ENCODE measurements at places on chromosomes 1 and 21.

DNA sequence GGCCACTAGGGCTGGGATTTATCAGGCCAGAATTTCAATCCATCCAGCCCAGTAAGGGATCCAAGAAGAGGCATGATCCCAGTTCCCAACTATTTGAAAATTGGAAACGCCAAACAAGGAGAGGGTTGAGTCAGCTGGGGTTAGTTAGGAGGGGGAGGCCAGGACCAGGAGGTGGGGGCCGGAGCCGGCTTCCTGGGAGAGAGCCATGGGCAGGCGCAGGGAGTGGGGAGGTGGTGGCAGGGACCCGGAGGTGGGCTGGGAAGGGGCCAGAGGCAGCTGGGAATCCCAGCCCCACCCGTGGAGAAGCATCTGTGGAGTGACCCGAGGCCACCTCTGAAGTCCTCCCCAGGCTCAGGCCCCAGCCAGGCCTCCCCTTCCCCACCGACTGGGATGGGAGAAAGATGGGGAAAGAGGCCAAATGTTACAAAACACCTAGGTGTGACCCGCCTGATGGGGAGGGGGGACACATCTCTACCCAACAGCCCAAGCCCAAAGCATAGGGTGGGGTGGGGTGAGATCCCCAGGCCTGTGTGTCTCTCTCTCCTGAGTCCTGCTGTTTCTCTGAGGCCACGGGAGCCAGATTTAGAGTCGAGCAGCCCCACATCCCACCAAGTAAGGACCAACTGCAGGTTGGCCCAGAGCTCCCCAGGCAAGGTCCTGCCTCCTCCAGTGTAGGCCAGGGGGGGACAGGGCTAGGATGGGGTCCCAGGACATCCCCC, 10.1 kb downstream of the HSPG2 start:
- DNase-seq = no peak

DNA sequence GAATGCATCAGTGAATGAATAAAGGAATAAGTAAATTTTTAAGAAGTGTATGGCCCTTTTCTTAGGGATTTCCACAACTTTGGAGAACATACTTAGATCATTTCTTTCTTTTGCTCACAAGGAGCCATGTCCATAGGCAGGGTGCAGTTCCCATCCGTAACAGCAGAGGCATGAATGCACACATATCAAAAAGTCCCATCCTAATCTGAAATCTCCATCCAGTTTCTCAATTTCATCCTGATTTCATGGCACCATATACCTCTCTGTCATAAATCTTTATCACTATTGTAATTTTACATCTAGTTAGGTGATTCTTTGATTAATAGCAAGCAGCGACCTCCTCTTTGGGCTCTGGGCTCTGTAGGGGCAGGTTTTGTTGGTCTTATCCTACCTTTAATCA, 359.2 kb downstream of the RRAGC start:
- no peak for DNase-seq

DNA sequence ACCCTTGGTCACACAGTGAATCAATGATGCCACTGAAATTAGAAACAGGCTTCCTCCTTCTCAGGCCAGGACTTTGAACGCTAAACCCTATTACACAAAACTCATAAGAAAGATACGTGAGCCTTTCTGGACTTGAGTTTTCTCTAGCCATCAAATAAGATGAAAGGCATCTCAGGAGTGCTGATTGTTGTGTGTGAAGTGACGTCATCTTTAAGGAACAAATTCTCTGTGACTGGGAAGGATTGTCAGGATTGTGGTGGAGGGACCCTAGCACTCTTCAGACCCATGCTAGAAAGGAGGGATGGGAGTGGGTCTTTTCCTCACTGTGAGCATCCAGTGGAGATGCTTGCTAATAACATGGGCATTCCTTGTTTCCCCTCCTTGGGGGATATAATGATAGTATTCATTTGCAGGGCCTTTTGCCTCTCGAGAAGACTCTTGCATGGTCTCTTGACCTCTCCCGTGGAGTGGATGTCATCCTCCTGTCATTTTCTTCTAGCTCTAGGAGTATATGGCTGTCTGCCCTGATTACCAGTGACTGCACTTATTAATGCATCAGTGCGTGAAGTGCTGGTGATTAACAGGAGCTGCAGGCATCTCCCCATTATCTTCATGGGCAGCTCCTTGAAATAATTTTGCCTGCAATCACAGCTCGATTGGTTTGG, 39.9 kb downstream of the SPATA46 start:
- no peak for DNase-seq

GRCh38 chr1:20555025-20555757, 2.8 kb downstream of the FAM43B start:
- no peak for DNase-seq

DNA sequence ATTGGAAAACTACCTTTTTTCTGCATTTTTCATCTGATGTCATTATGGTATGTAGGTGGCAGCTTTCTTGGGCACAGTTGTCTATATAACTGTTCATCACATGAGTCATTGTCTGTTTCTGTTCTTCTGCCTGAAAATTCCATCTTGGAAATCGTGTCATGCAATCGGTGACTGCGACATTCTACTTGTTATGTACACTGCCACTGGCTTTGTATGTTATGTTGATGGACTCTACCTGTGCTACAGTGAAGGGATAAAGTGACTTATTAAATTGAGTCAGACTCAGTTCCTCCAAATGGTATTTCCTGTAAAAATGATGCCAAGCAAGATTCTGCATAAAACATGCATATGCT, 8.6 kb downstream of the SMAP2 start:
- DNase-seq = no peak

DNA sequence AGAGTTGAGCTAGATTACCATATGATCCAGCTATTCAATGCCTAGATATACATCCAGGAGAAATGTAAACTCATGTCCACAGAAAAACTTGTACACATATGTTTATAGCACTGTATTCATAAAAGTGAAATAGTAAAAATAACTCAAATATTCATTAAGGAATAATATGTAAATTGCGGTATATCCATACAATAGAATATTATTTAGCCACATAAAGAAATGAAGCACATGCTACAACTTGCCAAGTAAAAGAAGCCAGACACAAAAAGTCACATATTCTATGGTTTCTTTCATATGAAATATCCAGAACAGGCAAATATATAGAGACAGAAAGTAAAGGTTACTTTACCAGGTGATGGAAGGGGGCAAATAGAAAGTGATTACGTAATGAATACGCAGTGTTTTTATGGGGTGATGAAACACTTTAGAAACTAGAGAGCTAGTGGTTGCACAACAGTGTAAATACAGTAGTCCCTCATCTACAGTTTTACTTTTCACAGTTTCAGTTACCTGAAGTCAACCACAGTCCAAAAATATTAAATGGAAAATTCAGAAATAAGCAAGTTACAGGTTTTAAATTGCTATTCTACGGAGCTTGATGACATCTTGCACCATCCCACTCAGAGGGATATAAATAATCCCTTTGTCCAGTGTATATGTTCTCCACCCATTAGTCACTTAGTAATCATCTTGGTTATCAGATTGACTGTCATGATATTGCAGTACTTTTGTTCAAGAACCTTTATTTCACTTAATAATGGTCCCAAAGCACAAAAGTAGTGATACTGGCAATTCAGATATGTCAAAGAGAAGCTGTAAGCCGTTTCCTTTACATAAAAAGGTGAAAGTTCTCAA, 62.3 kb downstream of the ZNF644 start:
- no peak for DNase-seq

DNA sequence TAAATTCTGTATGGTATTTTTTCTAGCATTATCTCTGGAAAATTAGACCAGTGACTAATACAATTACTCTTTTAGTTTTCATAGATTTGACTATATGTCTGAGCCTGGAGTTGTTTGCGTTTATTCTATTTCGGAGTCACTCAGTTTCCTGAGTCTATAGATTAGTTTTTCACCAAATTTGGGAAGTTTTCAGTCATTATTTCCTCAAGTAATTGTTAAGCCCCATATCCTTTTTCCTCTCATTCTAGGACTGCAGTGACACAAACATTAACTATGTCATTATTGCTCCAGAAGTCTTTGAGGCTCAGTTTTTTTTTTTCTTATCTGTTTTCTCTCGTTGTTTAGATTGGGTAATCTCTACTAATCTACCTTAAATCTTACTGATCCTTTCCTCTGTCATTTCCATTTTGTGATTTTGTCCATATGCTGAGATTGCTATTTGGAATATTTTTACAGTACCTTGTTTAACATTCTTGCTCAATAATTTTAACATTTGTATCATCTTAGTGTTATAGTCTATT, 886.2 kb downstream of the LTN1 start:
- DNase-seq = no peak

- no peak for DNase-seq
Observed at GRCh38 chr21:31107871-31108270, 69.6 kb upstream of the KRTAP19-8 start.

DNA sequence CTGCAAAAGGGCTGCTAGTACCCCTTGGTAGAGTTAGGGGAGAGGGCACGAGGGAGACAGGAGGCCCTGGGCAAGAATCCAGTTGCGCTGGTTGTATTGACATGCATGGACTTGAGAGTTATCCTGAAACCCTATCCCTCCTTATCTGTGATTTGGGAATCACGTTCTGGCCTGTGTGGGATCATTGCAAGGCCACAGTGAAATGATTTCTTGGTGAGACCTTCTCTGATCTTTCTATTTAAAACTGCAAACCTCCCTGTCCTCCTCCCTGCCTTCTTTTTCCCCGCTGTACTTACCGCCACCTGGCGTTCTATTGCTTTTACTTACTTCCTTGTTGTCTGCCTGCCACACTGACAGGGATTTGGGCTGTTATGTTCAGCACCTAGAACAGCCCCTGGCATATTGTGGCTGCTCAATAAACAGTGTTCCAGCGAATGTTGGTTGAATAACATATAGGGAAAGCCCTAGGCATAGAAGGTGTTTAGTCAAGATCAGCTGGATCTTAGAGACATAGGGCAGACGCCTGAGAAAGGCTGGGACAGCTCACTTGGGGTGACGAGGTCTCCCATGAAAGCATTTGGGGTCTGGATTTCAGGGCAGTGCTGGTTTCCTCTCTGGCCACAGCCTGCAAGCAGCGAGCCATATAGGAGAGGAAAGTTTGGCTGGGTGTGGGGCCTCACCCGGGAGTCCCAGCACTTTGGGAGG, 25.6 kb downstream of the ALPL start:
- DNase-seq = no peak

DNA sequence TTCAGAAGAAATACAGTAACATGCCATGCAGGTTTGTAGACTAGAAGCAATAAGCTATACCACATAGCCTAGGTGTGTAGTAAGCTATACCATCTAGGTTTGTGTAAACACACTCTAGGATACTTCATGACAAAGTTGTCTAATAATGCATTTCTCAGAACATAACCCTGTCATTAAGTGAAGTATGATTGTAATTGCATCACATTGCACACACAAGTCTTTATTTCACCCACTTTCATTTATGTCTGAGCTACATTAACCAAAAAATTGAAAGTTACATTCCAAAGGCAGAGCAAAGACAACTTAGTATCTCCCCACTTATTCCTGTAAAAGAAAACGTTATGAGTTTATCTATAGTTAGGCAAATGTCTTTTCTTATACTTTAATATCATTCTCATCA, 64.5 kb upstream of the ATF3 start:
- no peak for DNase-seq

GRCh38 chr1:67674260-67675011, 10.6 kb upstream of the GADD45A start:
- peak; percentile 6 for DNase-seq

DNA sequence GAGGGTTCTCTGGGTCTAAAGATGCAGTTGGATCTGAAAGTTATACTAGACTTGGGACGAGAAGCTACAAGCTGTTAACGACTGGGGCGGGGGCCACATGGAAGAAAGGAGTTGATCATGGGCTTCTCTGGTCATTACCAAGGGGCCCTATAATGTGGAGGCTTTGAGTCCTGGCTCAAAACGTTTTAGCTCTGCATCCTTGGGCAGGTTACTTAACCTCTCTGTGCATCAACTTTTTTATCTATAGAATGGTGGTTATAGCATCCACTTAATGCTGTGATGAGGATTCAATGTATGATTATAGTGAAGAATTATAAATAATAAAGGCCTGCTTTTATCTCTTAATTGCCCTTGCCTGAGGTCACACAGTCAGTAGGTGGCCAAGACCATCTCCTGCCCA, 53.1 kb downstream of the UBIAD1 start:
- DNase-seq = no peak

- DNase-seq = no peak
Observed at GRCh38 chr1:83706354-83706938, 292.5 kb downstream of the TTLL7 start.

- no peak for DNase-seq
Observed at GRCh38 chr1:26049531-26050247, 3.8 kb upstream of the SLC30A2 start.

GRCh38 chr1:234292011-234292410, 81.2 kb upstream of the COA6 start:
- DNase-seq = no peak

GRCh38 chr1:18183533-18183932, 75.9 kb downstream of the IGSF21 start:
- DNase-seq = no peak

DNA sequence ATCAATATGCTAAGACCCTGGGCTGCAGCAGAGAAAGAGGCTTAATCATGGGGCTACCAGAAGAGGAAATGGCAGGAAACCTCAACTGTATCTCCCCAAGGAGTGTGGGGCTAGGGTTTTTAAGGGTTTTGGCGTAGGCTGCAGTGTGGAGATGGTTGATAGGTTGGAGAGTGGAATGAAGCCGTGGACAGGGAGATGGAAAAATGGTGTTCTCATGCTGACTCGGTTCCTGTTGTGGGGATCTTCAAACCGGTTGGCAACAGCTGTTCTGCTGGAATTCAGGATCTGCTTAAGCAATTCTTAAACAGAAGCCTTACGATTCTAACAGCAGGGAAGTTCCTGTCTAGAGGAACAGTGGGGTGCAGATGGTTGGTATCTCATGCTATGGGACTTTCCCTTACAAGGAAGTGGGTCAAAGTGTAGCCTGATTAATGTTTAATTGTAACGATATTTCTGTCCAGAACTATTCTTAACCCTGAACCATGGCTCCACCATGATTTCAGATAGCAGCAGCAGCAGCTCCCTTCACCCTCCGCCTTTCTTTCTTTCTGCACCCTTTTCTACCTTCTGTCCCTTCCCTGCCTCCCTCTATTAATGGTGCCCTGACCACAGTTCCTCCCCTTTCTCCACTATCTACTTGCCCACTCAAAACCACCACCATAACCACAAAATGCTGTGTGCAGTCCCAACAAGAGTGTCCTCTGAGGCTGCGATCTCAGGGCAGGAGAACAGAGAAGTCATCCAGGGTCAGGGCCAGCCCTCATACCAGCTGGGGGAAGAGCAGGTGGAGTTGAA, 30.8 kb downstream of the RSPH1 start:
- DNase-seq = no peak

- DNase-seq = no peak
Observed at GRCh38 chr1:57376041-57376440, 47.8 kb downstream of the DAB1 start.

- no peak for DNase-seq
Observed at GRCh38 chr1:94416901-94417727, 1.1 kb upstream of the ABCD3 start.

DNA sequence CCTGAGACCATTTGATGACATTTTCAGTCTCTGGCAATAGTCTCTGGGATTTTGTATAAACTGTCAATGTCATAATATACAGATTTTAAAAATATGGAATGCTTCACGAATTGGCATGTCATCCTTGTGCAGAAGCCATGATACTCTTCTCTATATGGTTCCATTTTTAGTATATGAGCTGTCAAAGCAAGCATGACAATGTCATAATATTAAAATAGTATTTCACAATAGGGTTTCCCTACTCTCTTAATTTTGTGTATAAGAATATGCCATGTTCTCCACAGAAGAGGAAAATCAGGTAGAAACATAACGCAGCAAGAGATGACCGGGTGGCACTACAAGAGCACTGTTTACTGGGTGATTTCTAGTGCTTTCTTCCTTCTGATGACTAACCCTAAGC, 8.3 kb upstream of the DIPK1A start:
- no peak for DNase-seq

- DNase-seq = no peak
Observed at GRCh38 chr1:168079761-168080160, 57.0 kb downstream of the GPR161 start.

Data from T-helper 1 cell (primary cell).